ELR (cell line): ENCODE measurements at places on chromosomes 4 and X.

GRCh38 chr4:26048950-26049349 lies 134.9 kb downstream of the SMIM20 start:
- peak; percentile 43 for DNase-seq

DNA sequence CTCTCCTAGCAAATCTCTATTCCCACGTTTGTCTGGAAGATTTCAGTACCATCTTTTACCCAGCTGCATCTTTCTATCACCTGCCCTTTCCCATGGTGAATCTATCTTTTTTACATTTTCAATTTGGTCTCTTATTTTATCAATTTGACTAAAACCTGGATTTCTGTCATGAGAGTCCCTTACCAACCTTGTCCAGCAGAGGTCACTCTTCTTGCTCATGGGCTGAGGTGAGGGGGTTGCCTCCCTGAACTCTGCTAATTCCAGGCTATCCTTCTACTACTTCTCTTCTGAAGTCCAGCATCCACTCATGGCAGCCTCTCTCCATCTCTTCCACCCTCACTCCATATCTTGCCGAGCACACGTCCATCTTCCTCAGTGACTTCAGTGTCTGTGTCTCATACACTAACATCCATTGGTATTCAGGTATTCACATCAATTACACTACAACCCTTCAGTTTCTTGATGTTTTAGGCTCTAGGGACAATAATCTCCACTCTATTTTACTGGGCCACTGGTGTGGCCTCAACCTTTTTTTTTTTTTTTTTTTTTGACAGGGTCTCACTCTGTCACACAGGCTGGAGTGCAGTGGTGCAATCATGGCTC lies 17.8 kb upstream of the ZNF827 start:
- DNase-seq = peak; percentile 62

DNA sequence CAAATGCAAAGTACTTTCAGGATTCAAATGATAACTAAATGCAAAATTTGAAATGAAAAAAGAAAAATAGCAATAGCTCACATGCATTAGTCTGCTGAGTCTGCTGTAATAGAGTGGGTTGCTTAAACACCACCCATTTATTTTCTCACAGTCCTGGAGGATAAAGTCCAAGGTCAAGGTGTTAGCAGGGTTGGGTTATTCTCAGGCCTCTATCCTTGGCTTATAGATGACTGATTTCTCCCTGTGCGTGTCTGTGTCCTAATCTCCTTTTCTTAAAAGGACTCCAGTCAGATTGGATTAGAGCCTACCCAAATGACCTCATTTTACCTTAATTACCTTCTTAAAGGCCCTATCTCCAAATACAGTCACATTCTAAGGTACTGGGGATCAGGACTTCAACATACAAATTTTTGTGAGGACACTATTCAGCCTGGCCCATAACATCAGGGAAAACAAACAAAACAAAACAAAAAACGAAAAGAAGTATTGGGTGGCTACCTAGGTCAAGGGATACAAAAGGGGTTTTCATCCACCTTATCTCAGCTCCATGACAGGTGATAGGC lies 6.3 kb upstream of the TBL1X start:
- DNase-seq = no peak

GRCh38 chrX:129613596-129613995 lies 41.2 kb downstream of the APLN start:
- DNase-seq = peak; percentile 52

GRCh38 chrX:12950851-12951594 lies 23.9 kb upstream of the TMSB4X start:
- no peak for DNase-seq

DNA sequence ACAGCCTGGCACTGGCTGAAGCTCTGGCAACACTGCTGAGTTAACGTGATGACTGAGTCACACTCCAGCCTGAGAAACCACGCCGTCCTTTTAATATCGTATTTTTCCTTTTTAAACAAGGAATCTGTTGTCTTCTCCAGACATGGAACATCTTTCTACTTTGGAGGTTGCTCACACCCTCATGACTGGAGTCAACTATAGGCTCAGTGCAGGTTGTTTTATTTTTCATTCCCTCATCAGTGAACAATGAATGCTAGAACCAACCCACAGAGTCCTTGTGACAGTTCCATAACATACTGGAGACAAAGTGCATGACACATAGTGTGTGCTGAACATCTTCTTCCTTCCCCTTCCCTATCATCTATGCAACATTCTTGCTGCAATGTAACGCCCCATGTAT lies 76.8 kb upstream of the CPEB2 start:
- DNase-seq = no peak

DNA sequence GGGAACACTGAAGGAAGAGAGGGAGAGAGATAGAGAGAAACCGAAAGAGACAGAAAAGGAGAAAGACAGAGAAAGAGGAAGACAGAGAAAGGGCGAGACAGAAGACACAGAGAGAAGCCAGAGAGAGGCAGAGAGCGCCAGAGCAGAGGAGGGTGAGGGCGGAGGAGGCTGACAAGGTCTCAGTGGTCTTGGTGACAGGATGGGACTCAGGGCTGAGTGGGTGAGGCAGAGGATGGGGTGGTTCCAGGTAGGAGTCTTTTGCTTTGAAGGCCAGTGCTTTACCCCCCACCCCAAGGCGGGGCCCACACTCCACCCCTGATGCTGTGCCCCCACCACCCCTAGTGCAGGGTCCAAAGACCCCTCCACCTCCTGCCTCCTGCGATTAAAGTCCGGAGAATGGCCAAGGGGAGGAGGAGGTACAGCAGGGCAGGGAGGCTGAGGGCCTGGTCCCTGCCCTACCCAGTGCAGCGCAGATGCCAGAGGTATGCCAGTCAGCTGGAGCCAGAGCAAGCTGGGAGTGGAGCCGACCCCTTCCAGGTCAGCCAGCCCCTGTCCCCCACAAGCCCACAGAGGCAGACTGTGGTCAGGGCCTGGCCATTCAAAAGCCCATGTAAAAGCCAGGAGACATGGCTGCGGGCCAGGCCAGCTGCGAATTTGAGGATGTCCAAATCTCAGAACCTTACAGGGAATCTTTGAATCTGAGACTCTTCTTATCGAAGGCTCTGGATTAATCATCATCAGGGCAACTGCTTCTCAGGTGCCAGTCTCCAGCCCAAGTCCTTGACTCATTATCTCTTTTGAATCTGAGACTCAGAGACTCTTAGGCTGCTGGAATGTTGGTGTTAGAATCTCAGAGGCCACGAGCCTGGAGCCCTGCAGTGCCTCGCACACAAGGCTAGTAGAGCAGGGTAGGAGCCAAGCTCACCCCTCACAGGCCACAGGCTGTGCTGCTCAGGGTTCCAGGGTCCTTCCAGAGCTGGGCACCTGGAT lies 758 bp downstream of the IQSEC2 start:
- peak; percentile 72 for DNase-seq

- DNase-seq = no peak
These were observed 188.4 kb downstream of the PALLD start for GRCh38 chr4:168685136-168685809.

DNA sequence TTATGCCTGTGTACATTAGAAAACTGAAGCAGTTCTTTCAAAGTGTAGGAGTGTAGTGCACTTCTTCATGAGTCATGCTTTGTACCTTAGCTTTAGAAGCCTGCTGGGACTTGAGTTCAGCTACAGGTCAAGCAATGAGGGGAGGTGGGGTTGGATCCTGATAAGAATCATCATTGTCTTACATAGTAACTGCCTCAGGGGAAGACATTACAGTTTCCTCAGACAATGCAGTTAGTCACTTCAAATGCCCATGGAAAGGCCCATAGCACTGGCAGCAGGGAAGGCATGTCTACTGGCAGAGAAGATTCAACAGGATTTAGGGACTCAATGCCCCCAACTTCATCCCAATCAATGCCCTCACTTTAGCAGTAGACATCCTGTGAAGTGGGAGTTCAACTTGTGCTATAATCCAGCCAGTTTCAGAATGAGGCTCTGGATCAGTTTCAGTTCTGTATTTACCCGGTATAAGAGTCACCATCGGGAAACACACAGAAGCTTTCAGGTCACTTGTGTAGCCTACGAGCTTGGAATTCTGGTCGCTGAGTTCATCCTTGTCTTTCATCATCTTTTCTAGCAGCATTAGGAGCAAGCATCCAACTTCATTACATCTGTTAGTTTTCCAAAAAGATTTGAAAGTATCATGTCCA lies 1216.5 kb downstream of the RAPGEF2 start:
- peak; percentile 71 for DNase-seq

- DNase-seq = peak; percentile 34
These were observed 108.3 kb downstream of the AFAP1 start for GRCh38 chr4:7831330-7831729.

- DNase-seq = no peak
These were observed 1.2 kb downstream of the PRMT9 start for GRCh38 chr4:147682755-147683154.

- DNase-seq = no peak
These were observed 113.2 kb upstream of the SPRY1 start for GRCh38 chr4:123283371-123283895.

DNA sequence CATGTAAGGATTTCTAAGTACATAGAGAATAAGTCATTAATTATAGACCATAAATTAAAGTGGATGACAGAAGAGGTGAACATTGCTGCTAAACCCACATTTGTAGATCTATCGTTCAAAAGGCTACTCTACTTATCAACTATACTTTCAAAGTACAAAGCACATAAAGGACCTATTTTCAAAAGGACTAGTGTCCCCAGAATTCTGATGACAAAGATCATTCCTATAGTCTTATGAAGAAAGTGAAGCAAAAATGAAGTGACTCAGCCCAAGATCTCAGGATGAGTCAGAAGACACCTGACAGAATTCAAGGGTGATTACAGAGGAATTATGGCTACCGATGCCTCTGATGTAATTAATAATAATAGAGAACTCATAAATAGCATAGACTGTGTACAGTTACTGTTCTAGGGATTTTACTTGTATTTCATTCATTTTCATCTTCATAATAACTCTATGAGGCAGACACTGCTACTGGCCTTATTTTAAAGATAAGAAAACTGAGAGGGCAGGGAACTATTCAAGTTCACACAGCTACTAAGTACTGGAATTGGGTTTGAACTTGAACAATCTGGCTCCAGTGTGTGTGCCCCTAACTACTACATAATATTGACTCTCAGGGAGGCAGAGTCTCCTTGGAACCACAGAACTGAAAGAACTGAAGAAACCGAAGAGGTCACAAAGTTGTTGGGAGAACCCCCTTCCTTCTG lies 17.1 kb downstream of the USP46 start:
- peak; percentile 79 for DNase-seq

DNA sequence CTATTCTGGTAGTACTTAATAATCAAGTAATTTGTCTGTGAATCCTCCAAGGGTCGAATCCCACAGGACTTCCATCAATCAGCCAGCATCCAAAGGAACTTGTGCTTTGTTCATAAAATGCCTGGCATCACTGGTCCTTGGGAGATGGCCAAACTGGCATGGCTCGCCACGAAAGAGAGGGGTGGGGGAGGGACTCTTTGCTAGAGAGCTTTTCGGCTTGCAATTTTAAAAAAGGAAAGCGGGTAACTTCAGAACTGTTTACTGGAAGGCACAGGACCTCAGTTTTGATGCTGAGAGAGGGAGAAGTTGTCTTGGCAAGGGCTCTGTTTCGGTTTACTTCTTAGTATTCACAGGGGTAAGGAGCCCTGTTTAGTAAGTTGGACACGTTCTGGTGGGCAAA lies 79.4 kb upstream of the FHL1 start:
- DNase-seq = no peak

GRCh38 chr4:3484057-3484973 lies 21.2 kb downstream of the DOK7 start:
- no peak for DNase-seq

DNA sequence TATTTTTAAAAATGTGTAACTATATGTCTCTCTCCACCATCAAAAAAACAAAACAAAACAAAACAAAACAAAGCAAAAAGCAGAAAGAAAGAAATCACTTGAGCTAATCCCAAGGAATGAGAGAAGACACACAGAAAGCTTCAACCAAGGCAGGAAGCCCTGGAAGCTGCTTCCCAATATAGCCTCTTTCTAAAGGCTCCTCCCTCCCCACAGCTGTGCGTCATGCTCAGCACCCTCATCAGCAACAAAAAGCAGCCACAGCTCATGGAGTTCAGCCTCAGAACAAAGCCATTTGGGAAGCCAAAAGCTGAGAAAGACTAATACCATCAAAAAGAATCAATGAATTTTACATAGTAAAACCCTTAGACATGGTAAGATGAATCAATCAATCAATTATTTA lies 501.6 kb upstream of the SMIM31 start:
- DNase-seq = peak; percentile 1

GRCh38 chr4:2927696-2928075 lies 35.5 kb downstream of the NOP14 start:
- no peak for DNase-seq

DNA sequence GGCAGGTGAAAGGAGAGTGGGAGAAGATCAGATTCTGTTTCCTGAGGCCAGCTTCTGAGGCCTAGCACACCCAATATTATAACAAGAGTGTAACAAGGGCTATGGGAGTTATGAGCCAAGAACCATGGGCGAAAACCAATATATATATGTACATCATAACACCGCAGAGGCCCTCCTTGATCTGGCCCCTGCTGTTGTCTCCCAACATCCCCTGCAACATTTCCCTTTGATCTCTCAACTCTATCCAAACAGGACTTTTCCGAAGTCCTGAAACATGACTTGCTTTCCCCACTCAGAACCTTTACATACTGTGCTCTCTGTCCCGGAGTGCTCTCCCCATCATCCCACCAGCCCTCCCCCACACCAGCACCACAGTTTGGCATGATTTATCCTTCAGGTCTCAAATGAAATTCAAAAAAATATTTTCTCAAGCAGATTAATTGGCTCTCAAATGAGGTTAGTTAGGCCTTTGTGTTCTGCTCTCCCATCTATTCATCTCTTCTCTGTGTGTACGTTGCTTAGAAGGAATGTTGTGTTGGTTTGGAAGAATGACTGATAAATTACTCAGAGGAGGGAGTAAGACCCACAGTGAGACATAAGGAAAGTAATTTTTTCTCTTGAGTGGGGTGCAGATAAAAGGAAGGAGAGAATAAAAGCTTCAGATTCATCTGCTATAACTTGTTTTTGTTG lies 58.1 kb upstream of the SMIM10 start:
- peak; percentile 82 for DNase-seq

- DNase-seq = peak; percentile 28
These were observed 142.6 kb upstream of the PPARGC1A start for GRCh38 chr4:24032371-24032989.

GRCh38 chr4:80192937-80193336 lies 4.4 kb upstream of the PRDM8 start:
- peak; percentile 82 for DNase-seq

DNA sequence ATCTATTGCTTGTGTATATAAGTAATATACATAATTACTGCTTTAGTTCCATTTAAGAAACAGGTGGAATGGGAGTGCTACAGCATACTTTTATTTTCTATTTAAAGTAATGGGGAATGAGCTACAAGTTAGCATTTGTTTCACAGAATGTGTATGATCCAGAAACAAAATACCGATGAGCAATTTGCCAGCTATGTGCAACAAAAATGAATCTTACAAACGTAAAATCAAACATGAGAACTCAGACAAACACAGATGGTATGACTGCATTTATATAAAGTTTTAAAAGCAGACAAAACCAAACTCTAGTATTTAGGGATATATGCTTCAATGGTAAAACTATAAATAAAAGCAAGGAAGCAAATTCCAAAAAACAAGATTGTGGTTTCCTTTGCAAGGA lies 141.7 kb downstream of the PAPSS1 start:
- no peak for DNase-seq

- DNase-seq = peak; percentile 65
These were observed 95.2 kb upstream of the NAP1L5 start for GRCh38 chr4:88792821-88793220.

- DNase-seq = no peak
These were observed 516.6 kb downstream of the PCDH18 start for GRCh38 chr4:137015426-137016409.
